Activated CD8-positive, alpha-beta T cell treated with anti-CD3 and anti-CD28 coated beads for 36 hours (primary cell): ENCODE measurements at places on chromosomes 7 and 10.
A peak's percentile ranks its signal among the peaks of the same experiment; 100 is the strongest.

DNA sequence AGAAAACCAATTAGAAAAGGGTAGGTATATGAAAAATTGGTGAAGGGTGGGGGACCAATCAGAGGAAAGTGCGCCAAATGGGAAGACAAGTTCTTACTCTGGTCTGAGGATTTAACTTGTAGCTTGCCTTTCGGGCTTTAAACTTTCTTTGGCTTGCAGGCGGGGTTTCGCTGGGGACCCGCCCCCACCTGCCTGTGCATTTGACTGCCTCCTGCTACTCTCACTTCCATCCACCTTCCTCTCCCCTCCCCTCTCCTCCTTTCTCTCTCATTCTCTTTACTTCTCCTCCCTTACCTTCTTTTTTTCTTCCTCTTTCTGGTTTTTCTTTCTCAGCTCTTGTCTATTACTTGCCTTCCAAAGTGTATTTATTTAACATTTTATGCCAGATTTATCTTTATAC is 278.8 kb downstream of the DNAJB9 start:
- no peak for DNase-seq

DNA sequence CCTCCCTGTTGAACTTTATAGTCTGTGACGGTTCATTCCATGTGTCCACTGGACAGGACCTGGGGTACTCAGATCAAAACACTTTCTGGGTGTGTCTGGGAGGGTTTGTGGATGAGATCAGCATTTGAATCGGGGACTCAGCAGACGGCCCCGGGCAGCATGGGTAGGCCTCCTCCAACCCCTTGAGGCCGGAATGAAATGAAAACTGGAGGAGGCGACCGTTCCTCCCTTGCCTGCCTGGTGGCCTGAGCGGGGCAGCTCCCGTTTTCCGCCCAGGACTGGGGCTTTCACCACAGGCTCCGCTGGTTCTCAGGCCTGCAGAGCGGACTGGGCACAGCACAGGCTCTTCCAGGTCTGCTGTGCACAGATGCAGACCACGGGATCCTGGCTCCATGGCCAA is 247.7 kb downstream of the MAD1L1 start:
- DNase-seq: no peak

GRCh38 chr7:1027242-1028043 is 16.9 kb upstream of the GPR146 start:
- DNase-seq: no peak

DNA sequence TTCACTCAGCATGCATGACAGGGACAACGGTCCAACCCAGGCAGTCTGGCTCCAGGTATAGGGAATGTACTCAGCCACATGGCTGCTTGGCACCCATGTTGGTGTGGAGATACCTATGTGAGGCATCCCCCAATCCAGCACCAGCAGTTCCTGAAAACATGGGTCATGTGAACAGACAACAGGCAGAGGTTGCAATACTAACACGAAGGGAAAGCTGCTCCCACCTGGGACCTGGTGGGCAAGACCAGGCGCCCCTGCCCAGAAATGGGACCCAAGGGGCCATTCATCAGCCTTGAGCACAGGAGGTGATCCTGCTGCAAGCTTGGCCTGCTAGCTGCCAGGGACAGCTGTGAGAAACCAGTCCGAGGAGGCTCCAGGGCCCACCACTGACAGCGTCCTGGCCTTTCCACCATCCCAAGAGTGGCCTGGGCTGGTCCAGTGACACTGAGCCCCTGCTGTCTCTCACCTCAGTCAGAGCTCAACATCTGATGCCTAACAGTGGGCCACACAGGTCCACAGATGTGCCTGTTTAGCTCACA is 142.3 kb downstream of the ARHGAP22 start:
- DNase-seq: no peak

- no peak for DNase-seq
Observed at GRCh38 chr7:101319401-101319800, 2.2 kb downstream of the IFT22 start.

GRCh38 chr7:44218418-44219201 is 17.8 kb downstream of the YKT6 start:
- DNase-seq: no peak

GRCh38 chr10:45380903-45381620 is 7.0 kb downstream of the ALOX5 start:
- no peak for DNase-seq

DNA sequence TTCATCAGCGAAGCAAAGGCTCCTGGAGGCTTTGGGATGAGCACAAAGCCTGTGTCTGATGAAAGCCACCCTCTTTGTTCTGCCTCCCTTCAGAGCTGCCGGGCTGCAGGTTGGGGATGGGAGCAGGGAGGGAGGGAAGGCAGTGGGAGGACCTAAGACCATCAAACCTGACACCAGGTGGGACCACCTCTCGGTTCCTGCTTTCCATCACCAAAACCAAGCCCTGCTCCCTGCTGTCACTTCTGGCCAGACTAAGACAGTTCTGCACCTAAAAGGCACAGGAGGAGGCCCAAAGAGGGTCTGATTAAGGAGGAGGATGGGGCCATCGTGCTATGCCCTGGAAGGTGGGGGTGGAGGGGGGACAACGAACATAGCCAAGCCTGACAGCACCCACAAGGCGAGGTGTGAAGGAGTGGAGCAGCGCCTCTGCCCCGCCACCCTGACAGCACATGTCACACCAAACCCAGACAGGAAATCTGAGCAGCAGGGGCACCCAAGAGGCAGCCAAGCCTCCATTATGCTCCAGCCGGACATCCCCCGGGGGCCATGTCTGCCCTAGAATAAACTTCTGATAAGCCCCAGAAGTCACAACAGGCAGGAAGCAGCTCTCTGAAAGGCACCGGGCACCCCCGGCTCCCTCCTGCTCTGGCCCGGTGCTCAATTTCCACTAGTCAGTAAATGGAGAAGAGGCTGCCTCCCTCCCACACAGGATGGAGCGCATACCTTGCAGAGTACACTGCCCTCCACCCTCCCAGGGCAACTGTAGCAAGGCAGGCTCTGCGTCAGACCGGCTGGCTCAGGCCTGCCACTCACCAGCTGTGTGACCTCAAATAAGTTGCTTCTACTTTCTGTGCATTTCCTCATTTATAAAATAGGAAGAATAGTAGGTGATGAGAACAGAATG is 48.9 kb downstream of the DLG5 start:
- peak; percentile 65 for DNase-seq

GRCh38 chr10:24259365-24260130 is 50.6 kb downstream of the KIAA1217 start:
- no peak for DNase-seq
